Gastrocnemius medialis (tissue), 4 donors: ENCODE measurements at places on chromosomes 3 and 15.

GRCh38 chr3:181974198-181974597 lies 262.5 kb downstream of the SOX2 start:
- no peak for DNase-seq

- DNase-seq, result no peak
Observed at GRCh38 chr3:128328546-128329458, 137.9 kb downstream of the DNAJB8 start.

DNA sequence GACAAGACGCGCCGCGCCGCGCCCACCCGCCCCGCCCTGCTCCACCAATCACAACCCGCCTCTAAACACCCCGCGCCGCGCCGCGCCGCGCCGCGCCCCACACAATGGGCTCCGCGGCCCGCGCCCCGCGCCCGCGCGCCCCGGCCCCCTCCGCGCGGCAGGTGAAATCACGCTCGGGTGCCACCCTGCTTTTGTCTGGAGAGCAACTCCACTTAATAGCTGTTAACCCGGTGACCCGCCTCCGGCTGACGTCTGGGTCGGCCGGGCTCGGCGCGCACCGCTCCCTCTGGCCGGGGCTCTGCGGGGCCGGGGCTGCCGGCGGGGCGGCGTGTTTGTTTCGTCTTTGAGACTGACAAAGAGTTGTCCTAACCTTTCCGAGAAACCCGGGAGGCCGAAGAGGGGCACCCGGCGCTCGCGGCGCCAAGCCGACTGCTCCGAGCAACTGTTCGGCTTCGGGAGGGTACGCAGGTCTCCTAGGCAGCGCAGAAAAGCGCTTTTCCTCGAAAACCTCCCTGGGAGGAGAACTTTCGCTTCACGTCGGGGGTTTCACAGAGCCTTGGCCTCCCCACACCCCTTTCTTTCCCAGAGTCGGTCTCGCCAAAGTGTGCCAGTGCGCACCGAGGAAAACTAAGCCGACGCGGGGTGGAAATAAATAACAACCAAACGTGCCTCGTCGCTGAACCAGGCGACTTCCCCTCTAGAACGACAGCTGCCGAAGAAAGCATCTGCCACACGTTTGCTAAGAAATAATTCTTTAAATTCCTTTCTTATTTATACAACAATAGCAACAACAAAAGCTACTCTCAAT lies 518.4 kb downstream of the FOXP1 start:
- peak; percentile 35 for DNase-seq

GRCh38 chr15:95853350-95853749 lies 477.1 kb upstream of the NR2F2 start:
- DNase-seq, result no peak

GRCh38 chr3:177827511-177828207 lies 630.4 kb upstream of the TBL1XR1 start:
- DNase-seq, result no peak
